ENCODE measurements at places on chromosomes 6 and 20.

- DNase-seq, result no peak
These were observed 113.3 kb downstream of the SLC16A10 start for GRCh38 chr6:111200350-111201243.

DNA sequence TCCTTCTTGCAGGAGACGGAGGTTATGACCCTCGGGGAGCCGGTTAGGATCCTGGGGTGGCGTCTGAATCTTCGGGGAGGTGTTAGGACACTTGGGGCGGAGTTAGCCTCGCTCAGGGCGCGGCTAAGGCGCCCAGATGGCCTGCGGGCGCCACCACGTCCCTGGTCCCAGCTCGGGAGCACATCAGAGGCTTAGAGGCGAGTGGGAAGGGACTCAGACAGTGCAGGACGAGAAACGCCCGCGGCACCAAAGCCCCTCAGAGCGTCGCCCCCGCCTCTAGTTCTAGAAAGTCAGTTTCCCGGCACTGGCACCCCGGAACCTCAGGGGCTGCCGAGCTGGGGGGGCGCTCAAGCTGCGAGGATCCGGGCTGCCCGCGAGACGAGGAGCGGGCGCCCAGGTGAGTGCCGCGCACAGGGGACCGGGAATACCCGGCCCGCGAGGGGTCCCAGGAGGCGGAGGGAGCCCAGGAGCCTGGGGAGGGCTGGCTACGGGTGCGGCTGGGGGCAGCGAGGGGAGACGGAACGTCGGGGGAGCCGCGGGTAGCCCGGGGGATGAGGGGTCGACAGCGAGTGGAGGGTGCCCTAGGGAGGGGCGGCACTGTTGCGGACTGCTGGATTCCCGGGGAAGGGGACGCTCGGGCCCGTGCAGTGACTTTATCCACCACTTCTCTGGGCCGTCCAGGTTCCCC, at the start of gene HCK:
TSS of gene HCK (plus strand) at position 153 of the 688 bp plus-strand sequence.
- DNase-seq, result no peak

GRCh38 chr20:16066571-16066970, 506.7 kb downstream of the KIF16B start:
- no peak for DNase-seq

GRCh38 chr6:126805861-126806260, 312.6 kb upstream of the RSPO3 start:
- no peak for DNase-seq

GRCh38 chr20:57438552-57438951, 47.4 kb downstream of the RBM38 start:
- no peak for DNase-seq

- no peak for DNase-seq
These were observed 170.3 kb upstream of the KCNG1 start for GRCh38 chr20:51193066-51193772.

- no peak for DNase-seq
These were observed 78.2 kb downstream of the PSMG4 start for GRCh38 chr6:3336859-3337515.
